T-helper 2 cell (primary cell): ENCODE measurements at places on chromosomes 11 and 22.

GRCh38 chr11:8326337-8326736 lies 62.7 kb upstream of the LMO1 start:
- no peak for DNase-seq

DNA sequence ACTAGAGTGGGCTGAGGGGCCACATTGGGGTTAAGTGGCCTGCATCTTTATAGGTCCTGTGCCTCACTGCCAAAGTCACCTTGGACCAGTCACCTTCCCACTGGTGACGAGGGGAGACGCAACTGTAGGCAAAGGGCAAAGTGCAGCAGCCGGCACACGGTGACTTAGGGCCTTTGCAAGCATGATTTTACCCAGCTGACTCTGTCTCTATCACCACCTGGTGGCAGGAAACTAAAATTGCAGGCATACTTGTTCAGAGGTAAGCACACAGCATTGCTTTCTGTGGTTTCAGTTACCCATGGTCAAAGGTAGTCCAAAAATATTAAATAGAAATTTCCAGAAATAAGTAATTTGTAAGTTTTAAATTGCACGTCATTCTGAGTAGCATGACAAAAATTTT lies 1164.4 kb downstream of the BRD1 start:
- no peak for DNase-seq

DNA sequence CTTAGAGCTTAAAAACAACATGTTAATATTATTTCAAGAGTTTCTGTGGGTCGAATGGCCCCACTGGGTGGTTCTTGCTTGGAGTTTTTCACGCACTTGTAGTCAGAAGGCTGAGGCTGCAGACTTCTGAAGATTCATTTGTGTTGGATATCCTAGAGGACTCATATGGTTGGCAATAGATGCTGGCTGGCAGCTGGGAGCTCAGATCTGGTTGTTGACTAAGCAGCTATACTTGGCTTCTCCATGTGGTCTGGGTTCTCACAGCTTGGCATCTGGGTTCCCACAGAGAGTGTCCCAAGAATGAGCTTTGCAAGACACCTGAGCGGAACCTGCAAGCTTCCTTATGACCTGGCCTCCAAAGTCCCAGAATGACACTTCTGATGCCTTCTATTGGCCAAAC lies 163.9 kb upstream of the ZC3H12C start:
- DNase-seq: no peak

DNA sequence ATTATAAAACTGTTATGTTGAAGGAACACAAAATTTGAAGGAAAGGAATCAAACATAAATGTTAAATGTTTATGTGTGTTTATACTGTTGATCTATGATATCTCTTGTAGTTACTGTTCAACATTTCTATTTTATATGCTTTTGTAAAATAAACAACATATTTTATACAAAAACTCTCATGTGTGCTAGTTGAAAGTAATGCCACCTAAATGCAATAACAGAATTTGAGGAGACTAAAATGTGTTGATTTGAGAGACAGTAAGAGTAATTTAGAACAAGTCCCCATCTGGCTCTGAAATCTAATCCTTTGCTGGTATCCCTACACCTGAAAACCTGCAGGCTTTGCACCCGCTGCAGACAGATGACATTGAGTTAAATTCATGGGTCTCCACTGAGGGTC lies 95.7 kb upstream of the TOP3B start:
- DNase-seq: no peak

GRCh38 chr11:100849009-100849900 lies 162.2 kb downstream of the ARHGAP42 start:
- DNase-seq: no peak

DNA sequence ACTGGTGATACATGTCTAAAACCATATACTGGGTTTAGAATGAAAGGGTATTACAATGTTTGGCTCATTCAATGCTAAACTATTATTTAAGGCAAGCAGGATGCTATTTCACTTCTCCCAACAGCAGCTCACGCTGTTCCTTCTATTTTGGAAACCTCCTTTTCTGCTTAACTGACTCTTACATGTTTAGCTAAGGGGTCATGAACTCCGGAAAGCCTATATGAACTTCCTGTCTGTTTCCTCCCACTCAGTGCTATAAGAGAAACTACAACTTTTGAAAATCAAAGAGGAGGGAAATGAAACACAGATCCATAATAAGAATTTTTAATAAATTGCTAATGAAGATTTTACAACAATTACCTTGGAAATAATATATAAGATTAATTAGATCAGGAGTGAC lies 30.9 kb downstream of the SLC36A4 start:
- DNase-seq: no peak

DNA sequence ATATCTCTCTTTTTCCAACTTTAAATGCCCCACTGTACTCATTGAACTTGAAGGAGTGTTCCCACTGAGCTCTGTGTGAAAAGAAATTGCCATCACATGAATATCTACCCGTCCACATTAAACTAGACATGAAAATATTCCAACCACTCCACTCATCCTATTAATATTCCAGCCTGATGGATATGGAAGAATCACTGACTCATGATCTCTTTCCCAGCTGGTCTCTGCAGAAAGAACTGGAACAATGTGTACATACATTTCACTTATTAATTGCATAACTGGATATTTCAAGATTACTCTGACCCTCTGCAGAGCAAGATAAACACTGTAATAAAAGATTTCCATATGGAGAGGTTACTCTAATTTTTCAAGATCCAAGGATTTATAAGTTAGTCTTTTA lies 711.1 kb upstream of the LRRC4C start:
- DNase-seq: no peak

DNA sequence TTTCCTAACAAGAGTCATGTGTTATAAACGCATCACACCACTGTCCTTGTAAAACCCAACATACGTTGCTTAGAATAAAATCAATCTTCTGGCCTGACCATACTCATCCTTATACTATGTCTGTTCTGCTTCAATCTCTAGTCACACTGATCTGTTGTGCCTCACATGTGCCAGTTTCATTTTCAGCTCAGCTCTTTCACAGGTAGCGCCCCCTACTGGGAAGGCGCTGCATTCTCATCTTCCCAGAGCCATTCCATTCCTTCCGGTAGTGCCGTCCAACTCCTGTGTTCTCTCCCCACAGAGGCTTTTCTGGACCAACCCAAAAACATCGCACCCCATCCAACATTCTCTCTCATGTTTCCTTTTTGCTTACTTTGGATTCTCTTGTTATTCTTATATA lies 22.2 kb downstream of the CASP5 start:
- DNase-seq: peak; percentile 53

DNA sequence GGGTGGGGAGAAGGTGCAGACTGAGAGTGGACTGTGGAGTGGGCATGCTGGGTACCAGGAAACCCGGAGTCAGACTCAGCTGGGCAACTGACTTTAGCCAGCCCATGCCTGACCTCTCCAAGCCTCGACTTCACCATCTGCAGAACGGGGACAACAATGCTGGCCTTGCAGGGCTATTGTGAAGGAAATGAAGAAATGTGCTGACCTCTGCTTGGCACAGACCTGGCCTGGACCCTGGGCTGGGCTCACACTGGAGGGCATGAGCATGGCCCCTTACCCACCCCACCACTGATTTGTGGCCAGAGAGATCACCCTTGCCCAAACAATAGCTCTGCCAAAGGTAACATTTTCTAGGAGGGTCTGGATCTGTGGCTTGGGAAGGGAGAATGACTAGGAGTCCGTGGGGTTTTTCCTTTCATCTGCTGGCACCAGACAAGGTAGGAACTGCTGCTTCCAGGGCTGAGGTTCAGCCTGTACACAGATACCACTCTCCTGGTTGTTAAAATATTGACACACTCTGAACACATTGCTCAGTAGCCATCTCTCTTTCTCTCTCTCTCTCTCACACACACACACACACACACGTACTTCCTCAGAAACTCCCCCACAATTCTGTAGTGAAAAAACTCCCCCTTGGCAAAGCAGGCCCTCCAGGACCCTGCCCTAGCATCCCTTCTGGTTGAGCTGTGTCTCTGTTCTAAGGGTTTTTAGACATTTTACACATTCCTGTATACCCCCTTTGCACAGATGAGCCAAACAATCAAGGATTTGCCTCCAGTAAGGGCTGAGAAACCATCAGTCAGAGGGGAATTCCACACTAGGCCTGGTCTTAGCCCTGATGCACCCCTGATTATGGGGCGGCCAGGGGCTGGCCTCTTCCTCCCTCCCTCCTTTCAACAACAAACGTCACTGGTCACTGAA lies 1.0 kb downstream of the MOGAT2 start:
- DNase-seq: no peak

GRCh38 chr11:70760416-70761020 lies 362.2 kb downstream of the CTTN start:
- DNase-seq: no peak

GRCh38 chr11:86672007-86672621 lies at the start of gene ME3:
ME3 (minus strand) TSS chr11:86672616.
- DNase-seq: no peak

- no peak for DNase-seq
Measured at GRCh38 chr11:7555052-7555699, 41.4 kb downstream of the PPFIBP2 start.

GRCh38 chr11:111605681-111606080 lies 3.4 kb downstream of the SIK2 start:
- DNase-seq: no peak

DNA sequence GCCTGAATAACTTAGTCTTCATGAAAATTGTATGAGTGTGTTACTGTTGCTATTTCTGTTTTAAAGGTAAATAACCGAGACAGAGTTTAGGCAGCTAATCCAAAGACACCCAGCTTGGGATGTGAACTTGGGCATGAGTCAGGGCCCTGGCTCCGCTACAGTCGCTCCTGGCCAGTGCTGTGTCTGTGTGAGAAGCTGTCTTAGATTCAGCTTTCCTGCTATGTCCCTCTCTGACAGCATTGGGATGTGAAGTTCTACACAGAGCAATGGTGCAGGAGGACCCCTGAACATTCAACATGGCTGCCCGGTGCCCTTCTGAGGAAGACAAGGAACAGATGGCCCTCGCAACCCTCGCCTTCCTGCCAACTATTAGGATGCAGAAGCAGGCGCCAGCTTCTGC lies 49.4 kb downstream of the GALNT18 start:
- no peak for DNase-seq

GRCh38 chr22:36228944-36229343 lies 10.4 kb downstream of the APOL2 start:
- DNase-seq: no peak

- DNase-seq: no peak
Measured at GRCh38 chr11:105202844-105203548, 63.4 kb upstream of the CARD18 start.

DNA sequence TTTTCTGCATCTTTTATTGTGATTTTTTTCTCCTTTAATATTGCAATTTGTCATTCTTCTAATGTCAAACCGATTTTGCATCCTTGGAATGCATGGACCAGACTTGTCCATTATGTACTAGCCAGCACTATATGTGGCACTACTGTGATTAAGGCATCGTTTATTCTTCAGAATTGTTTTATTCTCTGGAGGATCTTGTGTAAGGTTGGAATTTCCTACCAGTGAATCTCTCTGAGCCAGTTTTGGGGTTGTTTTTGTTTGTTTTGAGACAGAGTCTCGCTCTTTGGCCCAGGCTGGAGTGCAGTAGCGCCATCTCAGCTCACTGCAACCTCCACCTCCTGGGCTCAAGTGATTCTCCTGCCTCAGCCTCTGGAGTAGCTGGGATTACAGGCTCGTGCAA lies 58.5 kb downstream of the IGLL5 start:
- no peak for DNase-seq

- peak; percentile 70 for DNase-seq
Measured at GRCh38 chr22:39148727-39149535, 3.5 kb downstream of the CBX7 start.

GRCh38 chr22:19524170-19525115 lies at the start of gene CLDN5:
CLDN5 (minus strand) TSS chr22:19524410; CDS start chr22:19524255, 155 bp downstream.
- DNase-seq: no peak

- DNase-seq: no peak
Measured at GRCh38 chr11:88352139-88352538, 14.6 kb upstream of the CTSC start.

DNA sequence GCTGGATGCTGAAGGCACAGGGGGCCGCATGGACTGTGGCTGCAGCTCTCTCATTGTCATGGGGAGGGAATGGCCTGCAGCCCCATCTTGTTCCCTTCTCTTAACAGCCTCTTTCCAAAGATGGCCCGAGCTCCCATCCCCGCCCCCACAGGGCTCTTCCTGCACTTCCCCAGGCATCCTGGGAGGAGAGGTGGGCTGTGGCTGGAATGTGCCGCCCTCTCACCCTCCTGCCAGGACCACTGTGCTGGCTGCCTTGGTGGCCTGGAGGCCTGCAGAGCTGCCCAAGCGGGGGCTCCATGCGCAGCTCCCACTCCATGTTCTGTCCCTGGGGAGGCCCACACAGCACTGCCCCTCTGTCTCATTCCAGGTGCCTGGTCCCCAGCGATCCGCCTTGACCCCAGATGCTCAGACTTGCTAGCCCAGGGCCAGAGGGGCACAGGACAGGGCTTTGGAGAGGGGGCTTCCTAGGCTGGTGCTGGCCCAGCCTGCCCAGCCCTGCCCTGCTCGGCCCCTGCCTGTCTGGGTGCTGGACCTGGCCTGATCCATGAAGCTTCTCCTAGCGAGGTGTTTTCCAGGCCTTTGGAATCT lies 56.6 kb downstream of the RTN4R start:
- no peak for DNase-seq

DNA sequence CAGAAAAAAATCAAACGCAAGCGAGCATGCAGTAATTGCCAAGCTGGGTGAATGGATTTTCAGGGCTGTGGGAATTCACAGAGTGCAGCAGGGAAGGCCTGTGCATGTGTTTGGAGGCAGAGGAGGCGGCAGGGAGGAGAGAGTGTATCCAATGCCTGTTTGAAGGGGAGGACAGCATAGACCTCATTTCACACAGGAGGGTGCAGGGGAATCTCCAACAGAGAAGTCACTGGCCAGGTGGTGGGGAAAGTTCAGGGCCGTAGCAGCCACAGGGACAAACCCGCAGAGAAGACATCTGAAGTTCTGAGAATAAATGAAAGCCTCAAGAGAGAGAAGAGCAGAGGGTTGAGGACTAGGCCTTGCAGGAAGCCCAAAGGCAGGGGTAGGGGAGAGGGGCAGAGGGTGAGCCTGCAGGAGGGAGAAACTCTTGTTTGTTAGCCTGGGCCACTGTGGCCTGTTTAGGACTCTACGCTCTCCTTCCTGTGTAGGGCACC lies 19.2 kb upstream of the KDM2A start:
- DNase-seq: no peak

DNA sequence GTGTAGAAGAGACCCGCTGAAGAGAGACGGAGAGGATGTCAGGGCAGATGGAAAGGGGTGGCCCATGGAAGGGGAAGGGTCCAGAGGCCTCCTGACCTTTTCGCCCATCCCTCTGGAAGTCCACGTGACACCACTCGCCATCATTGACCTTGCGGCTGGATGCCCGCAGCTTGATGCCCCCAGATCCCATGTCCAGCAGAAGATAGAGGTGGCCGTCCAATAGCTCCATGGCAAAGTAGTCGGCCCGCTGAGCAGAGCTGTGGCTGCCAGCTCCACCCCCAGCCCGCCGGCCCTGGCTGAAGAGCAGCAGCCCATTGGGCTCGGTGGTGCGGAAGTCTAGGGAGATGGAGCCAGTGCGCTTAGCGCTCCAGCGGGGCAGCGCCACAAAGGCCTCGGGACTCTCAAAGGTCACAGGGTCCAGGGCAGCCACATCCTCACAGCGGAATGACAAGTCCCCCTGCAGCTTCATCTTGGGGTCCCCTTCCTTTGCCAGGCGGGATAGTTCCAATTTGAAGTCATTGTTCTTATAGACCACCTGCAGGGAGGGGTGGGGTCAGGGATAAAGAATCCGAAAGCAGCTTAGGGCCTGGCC lies 55.7 kb downstream of the NRXN2 start:
- no peak for DNase-seq

GRCh38 chr11:116207421-116208141 lies 565.2 kb downstream of the BUD13 start:
- DNase-seq: no peak

GRCh38 chr11:91859666-91860065 lies 365.0 kb upstream of the FAT3 start:
- DNase-seq: no peak
